DMS153 (cell line): ENCODE measurements at places on chromosomes 6 and 20.

DNA sequence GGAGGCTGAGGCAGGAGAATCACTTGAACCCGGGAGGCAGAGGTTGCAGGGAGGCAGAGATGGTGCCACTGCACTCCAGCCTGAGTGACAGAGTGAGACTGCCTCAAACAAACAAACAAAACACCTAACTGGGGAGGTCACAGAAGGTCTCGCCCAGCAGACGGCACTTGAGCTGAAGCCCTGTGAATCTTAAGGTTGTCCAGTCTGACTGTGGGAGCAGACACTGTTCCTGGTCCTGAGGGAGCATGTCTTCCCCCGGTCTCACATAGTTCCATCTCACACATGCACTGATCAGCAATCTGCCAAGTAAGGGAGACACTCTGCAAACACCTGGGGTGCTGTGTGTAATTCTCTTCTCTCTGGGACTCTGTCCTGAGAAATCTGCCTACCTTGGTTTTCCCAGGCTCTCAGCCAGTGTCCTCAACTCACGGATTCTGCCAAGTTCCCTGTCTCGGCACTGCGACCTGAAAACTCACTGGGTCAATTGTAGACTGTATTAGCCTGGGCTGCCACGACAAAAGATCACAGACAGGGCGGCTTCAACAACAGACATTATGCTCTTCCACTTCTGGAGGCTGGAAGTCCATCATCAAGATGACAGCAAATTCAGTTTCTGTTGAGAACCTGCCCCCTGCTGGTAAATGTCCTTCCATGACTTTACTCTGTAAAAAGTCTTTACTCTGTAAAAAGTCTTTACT lies 94.3 kb downstream of the JPH2 start:
- peak; percentile 25 for DNase-seq

DNA sequence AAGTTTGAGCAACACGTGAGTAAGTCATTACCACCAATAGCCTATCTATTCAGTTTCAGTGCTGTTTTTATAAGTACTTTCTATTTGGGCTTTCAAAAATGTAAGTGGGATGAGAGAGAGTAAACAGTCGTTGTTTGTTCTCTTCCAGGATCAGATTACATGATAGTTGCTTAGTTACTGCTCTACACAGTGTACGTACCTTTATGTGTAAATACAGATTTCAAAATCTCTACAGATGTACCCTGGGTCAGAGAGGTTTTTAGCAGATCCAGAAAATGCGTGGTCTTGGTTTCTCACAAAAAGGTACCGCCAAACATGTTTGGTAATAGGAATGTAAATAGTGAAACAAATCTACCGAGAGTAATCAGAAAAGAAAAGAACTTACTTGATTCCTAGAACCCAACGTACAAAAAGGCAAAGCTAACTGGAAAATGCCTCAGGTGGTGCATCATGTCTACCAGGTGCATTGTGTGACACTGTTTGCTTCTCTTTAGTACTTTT lies 421.1 kb downstream of the BCKDHB start:
- peak; percentile 99 for DNase-seq

DNA sequence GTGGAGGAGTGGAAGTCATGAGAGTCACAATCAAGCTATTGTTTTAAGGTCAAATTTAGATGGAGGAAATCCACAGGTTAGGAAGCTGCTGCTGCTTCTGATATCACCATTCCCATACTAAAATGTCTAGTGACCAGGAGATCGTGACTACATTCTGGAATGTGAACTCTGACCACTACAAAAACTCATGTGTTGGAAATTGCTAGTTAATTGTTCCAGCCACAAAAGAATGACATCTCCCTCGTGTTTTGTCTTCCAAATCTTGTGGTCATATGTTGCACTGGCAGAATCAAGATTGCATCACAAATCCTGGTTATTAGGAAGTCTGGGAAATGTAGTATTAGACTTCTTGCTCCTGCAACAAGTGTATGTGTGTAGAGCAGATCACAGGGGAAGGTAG lies 441.9 kb downstream of the CD109 start:
- DNase-seq: peak; percentile 2

DNA sequence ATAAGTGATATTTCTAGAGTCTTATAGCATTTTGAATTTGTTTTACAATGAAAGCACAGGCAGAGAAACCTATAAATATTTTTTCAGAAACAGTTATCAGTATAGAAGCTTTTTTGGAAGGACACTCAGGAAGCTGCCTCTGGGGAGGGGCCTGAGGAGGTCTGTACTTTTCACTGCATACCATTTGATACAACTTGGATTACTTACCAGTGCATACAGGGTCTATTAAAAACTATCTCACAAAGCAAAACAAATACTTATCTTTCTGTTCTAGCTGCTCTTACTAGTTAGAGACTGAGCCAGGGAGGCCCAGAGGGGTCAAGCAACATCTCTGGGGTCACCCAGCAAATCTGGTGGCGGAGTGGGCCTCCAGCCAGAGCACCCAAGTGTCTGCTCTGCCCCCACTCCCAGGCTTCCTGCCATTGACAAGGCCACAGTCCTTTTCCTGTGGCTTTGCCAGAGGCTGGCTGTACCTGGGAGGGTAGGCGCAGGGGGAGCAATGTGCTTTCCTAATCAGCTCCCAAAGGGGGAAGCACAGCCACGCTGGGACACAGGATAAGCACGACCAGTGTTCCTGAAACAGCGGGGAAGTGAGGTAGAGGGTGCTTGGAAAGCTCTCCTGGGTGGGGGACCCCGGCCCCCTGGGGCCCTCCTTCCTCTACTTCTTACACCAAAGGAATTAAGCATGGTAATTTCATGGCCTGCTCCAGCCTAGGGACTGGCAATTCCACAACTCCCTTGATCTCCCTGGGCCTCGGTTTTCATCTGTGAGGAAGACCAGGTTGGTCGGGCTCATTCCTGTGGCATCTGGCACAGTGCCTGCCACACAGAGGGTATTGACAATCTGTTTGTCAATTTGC lies 7.8 kb downstream of the TCF15 start:
- no peak for DNase-seq

- DNase-seq: no peak
Measured at GRCh38 chr6:168214586-168215104, 104.9 kb downstream of the DACT2 start.

DNA sequence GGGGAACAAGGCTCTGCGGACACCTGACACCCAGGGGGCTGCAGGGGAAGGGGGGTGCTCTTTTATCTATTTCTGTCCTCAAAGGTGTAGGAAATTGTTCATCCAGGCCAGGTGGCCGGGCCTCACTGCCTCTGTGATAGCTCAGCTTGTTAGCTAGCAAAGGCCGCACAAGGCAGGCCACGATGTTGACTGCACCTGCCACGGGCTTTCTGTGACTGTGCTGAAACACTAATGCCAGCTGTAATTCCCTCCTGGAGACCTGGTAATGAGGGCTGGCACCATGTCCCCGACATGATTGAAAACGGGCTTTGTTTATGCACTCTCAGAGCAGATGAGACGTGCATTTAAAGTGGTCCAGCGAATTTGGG lies 61.4 kb upstream of the APCDD1L start:
- no peak for DNase-seq

DNA sequence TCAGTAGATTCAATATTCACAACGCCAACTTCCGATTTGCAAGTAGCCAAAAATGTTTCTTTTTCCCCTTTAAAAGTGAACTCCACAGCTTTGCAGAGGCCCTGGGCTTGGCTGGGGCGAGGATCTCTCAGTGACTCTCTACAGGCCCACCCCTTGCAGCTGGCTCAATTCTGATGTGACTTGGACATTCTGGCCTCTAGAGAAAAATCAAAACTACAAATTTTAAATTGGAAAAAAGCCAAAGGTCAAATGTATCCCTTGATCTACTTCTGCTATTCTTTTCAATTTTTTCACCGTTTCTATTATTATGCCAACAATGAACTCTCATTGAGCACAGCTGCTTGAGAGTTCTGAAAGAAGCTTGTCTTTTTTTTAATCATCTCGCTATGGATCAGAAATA lies 245.9 kb upstream of the HS3ST5 start:
- DNase-seq: no peak

- DNase-seq: no peak
Measured at GRCh38 chr6:4559281-4559875, 216.8 kb upstream of the CDYL start.
